Activated T-cell treated with anti-CD3 and anti-CD28 coated beads, Interleukin-2, amount 50 U/mL, for 1 hour (primary cell): ENCODE measurements at places on chromosomes 13 and 19.

DNA sequence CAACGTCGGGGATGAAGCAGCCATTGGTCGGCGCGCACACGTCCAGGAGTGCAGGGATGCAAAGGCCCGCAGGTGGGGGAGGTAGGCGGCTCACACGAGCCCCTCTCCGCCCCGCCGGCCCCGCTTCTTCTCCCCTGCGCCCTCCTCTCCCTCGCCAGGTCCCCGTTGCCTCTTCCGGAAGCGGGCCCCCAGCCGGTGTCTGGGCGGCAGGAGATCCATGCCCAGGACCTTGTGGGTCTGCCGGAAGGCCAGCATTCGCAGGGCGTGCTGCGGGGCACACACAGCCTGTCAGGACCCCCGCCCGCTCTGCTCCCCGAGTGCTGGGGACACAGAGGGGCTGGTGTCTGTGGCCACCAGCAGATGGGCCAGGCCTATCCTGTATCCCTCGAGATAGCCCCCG is 19.7 kb upstream of the MATK start:
- DNase-seq, result no peak

GRCh38 chr13:113998781-113999617 is 25.1 kb upstream of the C13orf46 start:
- DNase-seq, result no peak

- no peak for DNase-seq
Observed at GRCh38 chr19:58338336-58338735, 11.5 kb downstream of the ZSCAN22 start.

GRCh38 chr13:69545551-69545950 is 562.1 kb upstream of the ATXN8OS start:
- no peak for DNase-seq

GRCh38 chr19:5153601-5154128 is 184.8 kb downstream of the KDM4B start:
- DNase-seq, result no peak

DNA sequence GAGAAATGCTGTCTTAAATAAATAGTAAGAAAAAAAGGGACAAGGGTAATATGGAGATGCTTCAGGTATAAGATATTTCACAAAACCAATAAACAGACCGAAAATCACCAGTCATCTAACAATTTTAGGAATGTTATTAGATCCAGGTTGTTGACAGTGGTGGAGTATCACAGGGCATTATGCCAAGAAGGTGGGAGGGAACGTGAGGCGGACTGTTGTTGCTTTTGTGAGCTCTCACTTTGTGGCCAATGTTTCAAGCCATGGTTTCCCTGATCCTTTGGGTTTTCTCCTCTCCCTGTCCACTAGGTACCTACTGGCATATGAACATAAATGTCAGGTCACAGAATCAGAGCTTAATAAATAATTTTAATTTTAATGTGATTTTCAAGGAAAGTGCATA is 790.3 kb upstream of the SLITRK1 start:
- DNase-seq, result no peak

- DNase-seq, result peak; percentile 44
Observed at GRCh38 chr13:52127783-52128702, 830 bp downstream of the NEK5 start.

DNA sequence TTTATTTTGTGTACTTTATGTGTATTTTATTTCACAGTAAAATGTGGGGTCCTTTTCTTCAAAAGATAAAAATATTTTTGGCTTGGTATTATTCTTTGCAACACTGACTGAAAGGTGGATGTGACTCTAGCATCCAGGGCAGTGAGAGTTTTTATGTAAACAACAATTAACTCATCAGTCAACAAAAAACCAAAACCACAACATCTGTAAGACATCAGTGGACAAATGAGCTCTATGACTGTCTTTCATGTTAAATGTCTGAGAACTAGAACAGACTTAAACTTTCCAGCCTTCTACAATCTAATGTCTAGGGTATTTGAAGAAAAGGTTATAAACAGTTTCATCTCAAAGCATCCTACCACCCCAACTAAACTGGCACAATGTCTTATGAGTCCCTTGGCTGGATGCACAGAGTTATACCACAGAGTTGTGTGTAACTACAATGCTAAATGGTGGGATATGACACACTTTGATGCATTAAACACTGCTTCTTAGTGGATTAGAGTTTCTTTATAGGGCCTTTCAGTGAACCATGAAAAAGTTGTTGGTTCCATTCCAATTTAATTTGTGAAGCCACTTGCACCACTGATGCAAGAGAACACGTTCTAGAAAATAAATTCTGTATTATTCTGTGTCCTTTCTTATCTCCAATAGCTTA is 544.2 kb upstream of the KLF12 start:
- DNase-seq, result no peak

- no peak for DNase-seq
Observed at GRCh38 chr19:5621945-5622464, 571 bp downstream of the SAFB2 start.

GRCh38 chr19:33535226-33535625 is 13.6 kb upstream of the PEPD start:
- no peak for DNase-seq

GRCh38 chr13:35518337-35518946 is 42.0 kb upstream of the MAB21L1 start:
- no peak for DNase-seq

GRCh38 chr13:97113231-97114001 is 108.7 kb upstream of the MBNL2 start:
- no peak for DNase-seq

DNA sequence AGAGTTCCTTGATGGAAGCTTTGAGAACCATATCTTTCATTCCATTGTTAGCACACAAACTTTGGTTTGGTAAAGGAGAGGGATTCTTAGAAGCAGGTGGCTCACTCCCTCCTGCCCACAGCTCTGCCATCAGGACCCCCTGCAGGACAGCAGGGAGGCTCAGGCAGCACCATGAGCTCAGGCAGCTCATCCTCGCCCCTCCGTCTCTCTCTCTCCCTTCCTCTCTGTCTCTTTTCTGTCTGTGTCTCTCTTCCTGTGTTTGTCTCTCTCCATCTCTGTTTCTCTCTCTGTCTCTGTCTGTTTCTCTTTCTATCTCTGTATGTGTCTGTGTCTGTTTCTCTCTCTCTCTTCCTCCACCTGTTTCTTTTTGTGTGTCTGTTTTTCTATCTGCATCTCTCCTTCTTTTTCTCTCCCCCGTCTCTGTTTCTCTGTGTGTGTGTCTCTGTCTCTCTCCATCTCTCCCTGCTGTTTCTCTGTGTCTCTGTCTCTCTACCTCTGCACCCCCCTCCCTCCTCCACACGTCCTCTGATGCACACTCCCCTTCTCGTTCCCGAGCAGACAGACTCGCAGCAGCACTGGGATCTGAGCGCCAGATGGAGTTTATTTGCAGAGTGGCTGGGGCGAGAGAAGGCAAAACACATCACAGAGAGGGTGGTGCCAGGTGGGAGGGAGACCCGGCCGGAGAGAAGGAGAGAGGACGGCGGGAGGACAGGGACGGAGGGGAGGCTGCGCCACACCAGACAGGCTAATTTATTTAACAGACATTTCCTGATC is 8.7 kb downstream of the SBK2 start:
- DNase-seq, result no peak

GRCh38 chr13:59236309-59236919 is 927.3 kb downstream of the DIAPH3 start:
- DNase-seq, result no peak

DNA sequence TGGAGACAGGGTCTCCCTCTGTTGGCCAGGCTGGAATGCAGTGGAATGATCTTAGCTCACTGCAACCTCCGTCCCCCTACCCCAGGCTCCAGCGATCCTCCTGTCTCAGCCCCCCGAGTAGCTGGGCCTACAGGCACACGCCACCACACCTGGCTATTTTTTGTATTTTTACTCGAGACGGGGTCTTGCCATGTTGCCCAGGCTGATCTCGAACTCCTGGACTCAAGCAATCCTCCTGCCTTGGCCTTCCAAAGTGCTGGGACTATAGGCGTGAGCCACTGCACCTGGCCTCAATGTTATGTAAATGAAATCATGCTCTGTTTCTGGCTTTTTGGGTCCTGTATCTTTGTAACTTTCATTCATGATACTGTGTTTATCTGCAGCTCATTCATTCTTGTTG is 8.1 kb upstream of the ZNF579 start:
- no peak for DNase-seq

GRCh38 chr13:22090106-22090505 is 419.2 kb downstream of the FGF9 start:
- DNase-seq, result no peak

DNA sequence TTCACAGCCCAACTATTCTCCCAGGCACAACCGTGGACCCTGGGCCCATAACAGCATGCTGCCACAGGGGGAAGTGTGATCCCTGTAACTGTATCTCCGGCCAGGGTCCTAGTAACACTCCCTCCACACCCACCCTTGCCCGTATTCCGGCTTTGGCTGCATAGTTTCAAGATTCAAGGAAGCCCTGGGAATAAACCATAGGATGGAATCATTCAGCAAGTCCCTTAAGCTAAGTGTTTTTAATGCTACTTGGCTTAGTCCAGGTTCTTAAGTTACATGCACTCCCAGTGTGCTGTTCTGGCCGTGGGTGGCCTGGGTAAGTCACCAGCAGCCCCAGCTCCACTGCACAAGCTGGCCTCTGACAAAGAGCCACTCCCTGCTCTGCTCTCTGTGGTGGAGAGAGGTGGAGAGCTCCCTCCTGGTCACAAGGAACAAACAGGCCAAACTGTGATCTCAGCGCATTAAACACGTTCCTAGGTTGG is 532.4 kb upstream of the SGCG start:
- DNase-seq, result no peak
